Inflammatory macrophage treated with lipopolysaccharide for 1 hour (primary cell): ENCODE measurements at places on chromosomes 6 and 20.
A peak's percentile ranks its signal among the peaks of the same experiment; 100 is the strongest.

- no peak for DNase-seq
Observed at GRCh38 chr20:53034899-53035298, 62.7 kb downstream of the TSHZ2 start.

GRCh38 chr6:32854376-32855178, 585 bp downstream of the PSMB9 start:
- DNase-seq, result peak; percentile 68

DNA sequence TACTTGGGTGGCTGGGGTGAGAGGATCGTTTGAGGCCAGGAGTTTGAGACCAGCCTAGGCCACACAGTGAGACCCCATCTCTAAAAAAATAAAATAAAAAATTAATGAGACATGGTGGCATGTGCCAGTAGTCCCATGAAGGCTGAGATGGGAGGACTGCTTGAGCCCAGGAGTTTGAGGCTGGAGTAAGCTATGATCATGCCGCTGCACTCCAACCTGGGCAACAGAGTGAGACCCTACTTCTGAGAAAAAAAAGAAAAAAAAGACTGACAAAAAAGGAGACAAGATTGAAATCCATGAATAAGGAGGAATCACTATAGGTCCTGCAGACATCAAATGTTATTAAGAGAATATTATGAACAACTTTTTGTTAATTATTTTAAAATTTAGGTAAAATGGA, 23.7 kb upstream of the BPHL start:
- DNase-seq, result no peak

DNA sequence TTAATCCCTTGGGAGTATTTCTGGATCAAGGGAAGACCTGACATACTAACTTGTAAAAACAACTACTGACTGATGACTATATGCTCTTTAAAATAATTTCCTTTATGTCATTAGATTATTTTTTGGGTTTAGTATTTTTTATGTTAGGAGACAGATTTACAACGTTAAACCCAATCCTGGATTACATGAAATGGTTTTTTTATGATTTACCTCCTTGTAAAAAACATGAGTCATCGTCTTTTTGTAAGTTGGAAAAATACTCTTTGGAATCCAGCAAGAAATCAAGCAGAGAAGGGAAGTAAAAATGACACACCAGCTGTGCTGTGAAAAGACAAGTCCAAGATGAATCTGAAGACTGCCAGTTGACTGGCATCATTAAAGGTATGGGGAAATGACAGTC, 6.7 kb downstream of the STK4 start:
- no peak for DNase-seq

DNA sequence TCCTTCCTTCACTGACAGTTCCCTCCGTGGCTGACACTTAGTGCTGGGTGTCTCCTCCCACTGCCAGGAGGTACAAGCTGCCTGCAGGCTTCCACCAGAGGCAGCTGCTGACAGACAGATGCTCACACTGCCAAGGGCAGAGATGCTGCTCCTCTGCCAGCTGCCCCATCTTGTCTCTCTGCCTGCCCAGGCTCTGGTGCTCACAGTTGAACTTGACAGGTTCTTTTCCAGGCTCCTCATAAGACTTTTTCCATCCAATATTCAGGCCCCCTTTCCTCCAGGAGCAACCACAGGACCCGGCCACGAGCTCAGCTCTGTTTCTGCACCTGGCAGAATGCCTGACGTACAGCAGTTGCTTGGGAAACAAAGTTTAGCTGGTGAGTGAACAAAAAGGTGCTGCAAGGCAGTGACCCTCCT, 79.8 kb downstream of the PSMB1 start:
- DNase-seq, result no peak

GRCh38 chr6:40874495-40874894, 164.5 kb downstream of the UNC5CL start:
- DNase-seq, result no peak

GRCh38 chr20:62303340-62304226, 786 bp downstream of the ADRM1 start:
- DNase-seq, result peak; percentile 12

DNA sequence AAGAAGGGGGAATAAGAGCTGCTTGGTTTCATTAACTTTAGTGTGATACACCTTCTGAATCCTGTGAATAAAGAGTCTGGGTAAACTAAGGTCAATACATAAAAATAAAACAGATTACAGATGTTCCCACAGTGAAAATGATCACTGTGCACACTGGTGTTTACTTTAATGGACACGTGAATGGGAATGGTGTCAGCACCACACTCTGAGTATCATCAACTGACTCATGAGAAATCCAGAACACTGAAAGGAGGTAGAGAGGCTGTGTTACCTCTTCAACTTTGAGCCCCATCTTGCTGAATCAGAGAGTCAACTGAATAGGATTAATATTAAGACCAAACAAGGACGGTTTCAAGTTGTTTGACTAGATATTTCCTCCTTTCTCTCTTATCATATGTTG, 75.0 kb downstream of the ELOVL4 start:
- DNase-seq, result no peak

GRCh38 chr6:153436351-153436750, 305.3 kb upstream of the RGS17 start:
- DNase-seq, result no peak

- DNase-seq, result no peak
Observed at GRCh38 chr6:137999815-138000214, 107.4 kb downstream of the PERP start.

GRCh38 chr20:38616457-38616856, 14.8 kb downstream of the ARHGAP40 start:
- no peak for DNase-seq

GRCh38 chr6:14810021-14810420, 435.8 kb upstream of the JARID2 start:
- DNase-seq, result no peak

GRCh38 chr6:44539701-44540355, 152.3 kb downstream of the CDC5L start:
- DNase-seq, result peak; percentile 56

- peak; percentile 63 for DNase-seq
Observed at GRCh38 chr6:119985952-119986736, 636.6 kb upstream of the MAN1A1 start.

DNA sequence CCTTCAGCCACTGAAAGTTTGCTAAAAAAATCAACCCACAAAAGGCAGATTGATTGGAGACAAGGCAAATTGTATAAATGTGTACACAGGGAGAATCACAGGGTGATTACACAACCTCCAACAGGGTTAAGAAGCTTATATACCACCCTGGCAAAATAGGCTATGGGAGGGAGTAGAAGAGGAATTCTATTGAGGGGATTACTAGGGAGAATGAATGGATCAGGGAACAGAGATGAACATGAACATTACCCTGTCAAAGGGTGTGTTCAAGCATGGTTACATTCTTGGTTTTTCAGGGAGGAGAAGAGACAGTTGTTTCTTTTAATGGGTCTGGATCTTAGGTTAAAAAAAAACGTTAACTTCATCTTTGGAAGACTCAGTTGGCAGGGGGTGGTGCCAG, 5.1 kb upstream of the MRS2 start:
- DNase-seq, result no peak

DNA sequence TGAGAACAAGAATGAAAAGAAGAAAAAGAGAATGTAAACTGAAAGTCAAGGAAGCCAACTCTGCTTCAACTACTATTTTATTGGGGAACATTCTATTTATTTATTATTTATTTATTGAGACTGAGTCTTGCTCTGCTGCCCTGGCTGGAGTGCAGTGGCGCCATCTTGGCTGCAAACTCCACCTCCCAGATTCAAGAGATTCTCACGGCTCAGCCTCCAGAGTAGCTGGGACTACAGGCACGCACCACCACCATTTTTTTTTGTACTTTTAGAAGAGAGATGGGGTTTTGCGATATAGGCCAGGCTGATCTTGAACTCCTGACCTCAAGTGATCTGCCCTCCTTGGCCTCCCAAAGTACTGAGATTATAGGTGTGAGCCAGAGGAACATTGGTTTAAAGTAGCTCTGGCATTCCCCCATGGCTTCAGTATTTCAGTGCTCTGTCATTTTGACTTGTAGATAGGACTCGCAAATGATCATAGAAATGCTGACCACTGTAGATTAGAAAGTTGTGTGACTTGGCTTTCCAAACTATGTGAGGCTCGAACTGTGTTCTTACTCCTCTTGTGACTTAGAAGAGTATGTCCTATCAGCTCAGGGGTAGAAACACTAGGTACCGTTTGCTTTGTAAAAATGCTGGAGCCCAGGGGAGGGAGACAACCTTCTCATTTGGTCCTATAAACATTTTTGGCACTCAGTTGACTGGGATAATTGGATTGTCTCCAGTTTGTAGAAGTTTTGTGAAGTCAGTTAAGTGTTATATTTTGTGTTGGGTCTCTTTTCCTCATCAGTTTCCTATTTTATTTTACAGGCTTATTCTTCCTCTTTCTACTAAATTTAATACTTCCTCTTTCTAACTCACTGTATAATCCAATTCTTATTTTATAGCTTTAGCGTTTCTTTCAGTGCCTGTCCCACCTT, 544.9 kb upstream of the CITED2 start:
- peak; percentile 28 for DNase-seq

GRCh38 chr6:149861603-149862423, 2.3 kb downstream of the LRP11 start:
- no peak for DNase-seq

DNA sequence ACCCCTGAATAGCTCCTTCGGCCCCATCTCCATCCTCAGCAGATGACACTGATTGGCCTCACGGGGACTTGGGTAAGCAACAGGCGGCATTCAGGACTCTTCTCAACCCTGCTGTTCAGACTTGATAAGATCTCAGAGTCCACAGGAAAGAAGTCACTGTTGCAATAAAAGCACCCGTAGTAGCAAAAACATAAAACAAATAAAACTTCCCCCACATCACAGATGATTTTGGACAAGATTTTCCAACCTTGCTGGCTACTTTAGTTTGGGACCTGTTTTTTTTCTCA, 17.1 kb upstream of the C20orf144 start:
- DNase-seq, result no peak

- no peak for DNase-seq
Observed at GRCh38 chr6:151025076-151025475, 159.6 kb downstream of the MTHFD1L start.

- no peak for DNase-seq
Observed at GRCh38 chr20:2697768-2698167, 5.2 kb downstream of the EBF4 start.

GRCh38 chr20:51022803-51023616, at the start of gene KCNG1:
TSS of gene KCNG1 (minus strand) at chr20:51023107. CDS start at chr20:51010338, 12,769 bp downstream.
- peak; percentile 58 for DNase-seq

DNA sequence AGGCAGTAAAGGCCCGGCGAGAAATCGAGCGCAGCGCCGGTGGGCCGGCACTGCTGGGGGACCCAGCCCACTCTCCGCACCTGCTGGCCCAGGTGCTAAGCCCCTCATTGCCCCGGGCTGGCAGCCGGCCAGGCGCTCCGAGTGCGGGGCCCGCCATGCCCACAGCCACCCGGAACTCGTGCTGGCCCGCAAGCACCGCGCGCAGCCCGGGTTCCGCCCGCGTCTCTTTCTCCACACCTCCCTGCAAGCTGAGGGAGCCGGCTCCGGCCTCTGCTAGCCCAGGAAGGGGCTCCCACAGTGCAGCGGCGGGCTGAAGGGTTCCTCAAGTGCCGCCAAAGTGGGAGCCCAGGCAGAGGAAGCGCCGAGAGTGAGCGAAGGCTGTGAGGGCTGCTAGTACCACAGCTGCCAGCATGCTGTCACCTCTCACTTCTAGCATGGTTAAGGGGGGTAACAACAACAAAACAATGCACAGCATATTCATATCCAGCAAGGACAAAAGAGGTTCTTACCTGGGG, 11.3 kb upstream of the GMPR start:
- no peak for DNase-seq

GRCh38 chr20:19374216-19374615, 161.8 kb downstream of the SLC24A3 start:
- no peak for DNase-seq

- no peak for DNase-seq
Observed at GRCh38 chr6:146361128-146361924, 182.3 kb upstream of the RAB32 start.

- peak; percentile 17 for DNase-seq
Observed at GRCh38 chr20:41657655-41658054, 39.5 kb upstream of the CHD6 start.

GRCh38 chr6:17653198-17653882, 53.2 kb downstream of the FAM8A1 start:
- no peak for DNase-seq

GRCh38 chr6:143507358-143508145, 4.0 kb downstream of the FUCA2 start:
- DNase-seq, result no peak

DNA sequence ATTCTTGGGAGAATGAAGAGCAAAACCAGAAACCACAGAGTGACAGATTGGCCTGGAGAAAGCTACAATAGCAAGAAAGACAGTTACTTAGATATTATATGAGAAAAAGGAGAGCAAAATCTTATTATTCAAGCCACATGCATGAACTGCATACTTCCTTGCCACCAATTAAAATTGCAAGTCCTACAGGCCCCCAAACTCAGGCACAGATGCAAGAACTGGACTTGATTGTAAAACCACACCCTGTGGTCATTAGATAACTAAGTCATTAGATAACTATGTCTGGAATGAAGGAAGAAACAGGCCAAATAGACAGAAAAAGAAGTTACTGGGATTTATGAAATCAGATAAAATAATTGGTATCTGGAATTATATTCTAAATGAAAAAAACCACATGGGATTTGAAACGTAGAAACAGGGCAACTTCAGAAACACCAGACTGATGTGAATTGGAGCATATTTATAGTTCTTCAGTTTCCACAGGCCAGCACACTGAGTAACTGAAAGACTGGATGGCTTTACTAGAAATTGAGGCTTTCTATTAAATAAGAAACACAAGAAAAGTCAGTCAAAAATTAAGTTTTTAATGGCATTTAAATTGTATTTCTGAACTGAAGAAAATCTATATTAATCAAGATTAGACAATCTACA, 49.4 kb upstream of the CARMIL1 start:
- no peak for DNase-seq

- DNase-seq, result no peak
Observed at GRCh38 chr6:90436403-90436802, 139.8 kb upstream of the BACH2 start.

GRCh38 chr6:54710456-54710855, 136.1 kb upstream of the FAM83B start:
- DNase-seq, result no peak

DNA sequence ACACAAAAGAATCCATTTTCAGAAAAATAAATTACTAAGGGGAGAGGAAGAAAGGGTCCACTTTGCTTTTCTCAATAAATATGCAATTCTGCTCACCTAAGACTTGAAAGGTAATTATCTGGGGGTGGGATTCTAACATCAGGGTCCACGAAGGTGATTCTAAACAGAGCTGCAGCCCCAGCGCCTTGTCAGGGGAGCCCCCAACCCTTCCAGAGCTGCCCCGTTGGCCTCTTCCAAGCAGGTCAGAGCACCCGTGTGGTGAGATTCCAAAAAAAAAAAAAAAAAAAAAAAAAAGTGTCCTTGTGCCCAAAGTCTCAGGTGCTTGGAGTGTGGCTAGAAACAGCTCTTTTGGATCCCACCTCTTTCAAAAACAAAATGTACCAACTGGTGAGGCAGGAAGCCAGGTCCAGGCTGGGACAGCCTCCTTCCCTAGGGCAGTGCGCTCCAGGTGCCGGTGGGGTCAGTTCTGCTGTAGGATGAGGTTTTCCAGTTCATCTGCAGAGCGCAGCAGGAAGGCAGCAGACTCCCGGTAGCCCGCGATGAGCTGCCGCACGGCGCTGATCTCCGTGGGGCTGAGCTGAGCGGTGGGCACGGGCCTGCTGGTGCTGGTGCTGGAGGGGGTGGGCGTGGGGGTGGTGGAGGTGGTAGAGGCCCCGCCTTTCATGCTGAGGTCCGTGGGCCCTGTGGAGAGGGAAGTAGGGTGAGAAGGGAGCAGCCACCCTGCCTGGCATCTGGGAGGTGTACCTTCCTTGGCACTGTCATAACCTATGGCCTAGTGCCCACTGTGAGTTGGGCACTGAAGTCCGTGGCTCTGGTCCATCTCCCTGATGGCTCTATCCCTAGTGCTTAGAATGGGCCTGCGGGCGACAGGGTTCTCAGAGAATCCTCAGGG, 89.3 kb downstream of the ASXL1 start:
- no peak for DNase-seq
